ENCODE measurements at places on chromosomes 7 and 10.

DNA sequence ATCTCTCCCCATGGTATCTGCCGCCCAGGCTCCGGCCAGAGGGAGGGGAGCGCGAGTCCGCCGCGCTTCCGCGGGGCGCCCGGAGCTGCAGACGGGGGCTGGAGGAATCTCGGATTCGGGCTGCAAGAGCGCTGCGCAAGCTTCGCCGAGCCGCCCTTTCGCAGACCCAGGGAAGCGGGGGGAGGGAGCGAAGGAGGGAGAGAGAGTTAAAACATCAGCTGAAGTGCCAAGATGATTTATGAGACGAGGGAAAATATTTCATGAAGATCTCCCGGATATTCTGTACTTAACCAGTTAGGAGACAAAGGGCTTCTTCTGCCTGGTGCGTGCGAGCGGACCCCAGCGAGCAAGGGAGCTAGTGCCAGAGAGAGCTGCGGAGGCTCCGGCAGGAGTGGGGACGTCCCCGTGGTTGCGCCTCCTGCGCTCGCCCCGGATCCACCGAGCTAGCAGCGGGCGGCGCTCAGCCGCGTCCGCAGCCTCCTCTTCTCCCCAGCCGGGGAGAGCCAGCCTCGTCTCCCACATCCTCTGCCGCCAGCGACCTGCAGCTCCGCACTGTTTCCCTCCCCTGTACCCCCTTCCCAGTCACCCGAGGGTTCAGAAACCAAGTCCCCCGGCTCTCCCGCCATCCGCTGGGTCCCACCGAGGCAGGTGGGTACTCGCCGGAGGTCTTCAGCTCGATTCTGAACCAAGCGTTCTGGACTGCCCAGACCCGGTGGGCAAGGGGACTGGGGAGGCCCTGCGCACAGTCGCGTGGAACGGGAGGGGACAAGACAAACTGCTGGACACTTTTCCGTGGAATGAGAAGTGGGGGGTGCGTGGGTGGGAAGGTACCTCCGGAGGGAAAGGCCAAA lies 1.0 kb upstream of the PAX2 start:
- DNase-seq: peak; percentile 2

DNA sequence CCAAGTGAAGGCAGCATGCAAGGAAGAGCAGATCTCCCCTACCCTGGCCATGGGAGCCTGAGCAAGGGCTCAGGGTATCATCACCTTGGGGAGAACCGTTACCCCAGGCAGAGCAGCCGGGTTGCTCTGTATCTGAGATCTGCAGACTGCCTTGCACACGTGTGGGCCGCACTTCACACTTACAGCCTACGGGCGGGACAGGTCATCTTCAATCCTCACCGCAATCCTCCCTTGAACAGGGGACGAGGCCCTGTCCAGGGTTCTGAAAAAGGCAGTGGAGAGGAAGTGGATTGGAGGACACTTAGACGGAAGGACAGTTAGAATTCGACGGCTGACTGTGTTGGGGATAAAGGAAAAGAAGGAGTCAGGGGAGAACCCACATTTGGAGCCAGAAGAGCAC lies 51.4 kb downstream of the NPS start:
- DNase-seq: no peak

DNA sequence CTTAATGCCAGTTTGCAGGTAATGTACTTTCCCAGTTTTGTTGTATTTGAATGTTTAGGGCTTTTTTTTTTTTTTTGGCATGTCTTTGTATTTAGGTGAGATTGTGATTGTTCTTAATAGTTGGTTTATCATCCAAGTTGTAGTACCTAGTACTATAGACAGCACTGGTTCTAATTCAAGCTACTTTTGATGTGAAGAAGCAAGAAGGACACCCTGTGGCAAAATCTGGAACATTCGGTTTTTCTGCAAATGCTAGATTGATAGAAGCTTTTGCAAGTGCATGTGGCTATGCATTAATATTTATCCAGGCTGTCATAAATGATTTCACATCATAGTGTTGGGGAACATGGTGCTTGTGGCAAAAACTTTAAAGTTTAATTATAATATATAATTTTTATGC lies 248.9 kb downstream of the FOXP2 start:
- peak; percentile 29 for DNase-seq

- DNase-seq: no peak
Measured at GRCh38 chr7:1558181-1558811, 2.3 kb upstream of the TMEM184A start.

DNA sequence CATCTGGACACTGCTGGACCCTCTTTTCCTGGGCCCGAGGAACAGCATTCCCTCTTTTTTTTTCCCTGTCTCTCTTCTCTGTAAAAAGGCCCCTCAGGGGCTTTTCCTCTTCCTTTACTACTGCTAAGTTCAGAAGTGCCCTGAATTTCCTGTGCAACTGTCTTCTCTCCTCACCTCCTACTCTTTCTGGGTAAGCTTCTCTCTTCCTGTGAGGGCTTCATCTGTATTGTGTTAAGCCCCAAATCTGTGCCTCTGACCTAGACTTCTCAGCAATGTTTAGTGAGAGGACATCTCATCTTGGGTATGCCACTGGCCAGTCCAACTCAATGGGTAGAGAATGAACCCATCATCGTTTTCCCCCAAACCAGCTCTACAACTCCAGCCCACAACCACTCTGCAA lies 174.2 kb downstream of the PTEN start:
- no peak for DNase-seq

GRCh38 chr10:94412449-94412848 lies 10.1 kb downstream of the TBC1D12 start:
- DNase-seq: no peak

GRCh38 chr7:26213807-26214515 lies 12.4 kb downstream of the CBX3 start:
- no peak for DNase-seq

- peak; percentile 40 for DNase-seq
Measured at GRCh38 chr10:58372607-58373441, 12.4 kb upstream of the TFAM start.

DNA sequence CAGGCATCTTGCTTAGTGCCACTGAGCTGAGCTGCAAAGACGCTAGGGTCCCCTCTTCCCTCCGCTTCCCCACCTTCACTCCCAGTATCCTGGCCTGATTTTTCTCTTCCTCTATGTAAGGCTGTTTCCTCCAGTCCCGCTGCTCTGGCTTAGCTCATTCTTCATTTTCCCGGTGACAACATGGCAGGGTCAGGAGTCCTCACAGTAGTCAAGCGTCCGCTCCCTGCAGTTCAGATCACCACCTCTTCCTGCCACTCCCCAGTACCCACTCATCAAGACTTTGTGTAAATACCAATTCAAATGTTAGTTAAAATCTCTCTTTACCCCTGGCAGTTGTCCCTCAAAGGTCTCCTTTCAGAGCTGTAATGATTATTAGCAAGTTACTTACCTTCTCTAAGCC lies 650.4 kb upstream of the CELF2 start:
- no peak for DNase-seq

GRCh38 chr10:119313024-119313423 lies 105.7 kb downstream of the GRK5 start:
- DNase-seq: no peak

DNA sequence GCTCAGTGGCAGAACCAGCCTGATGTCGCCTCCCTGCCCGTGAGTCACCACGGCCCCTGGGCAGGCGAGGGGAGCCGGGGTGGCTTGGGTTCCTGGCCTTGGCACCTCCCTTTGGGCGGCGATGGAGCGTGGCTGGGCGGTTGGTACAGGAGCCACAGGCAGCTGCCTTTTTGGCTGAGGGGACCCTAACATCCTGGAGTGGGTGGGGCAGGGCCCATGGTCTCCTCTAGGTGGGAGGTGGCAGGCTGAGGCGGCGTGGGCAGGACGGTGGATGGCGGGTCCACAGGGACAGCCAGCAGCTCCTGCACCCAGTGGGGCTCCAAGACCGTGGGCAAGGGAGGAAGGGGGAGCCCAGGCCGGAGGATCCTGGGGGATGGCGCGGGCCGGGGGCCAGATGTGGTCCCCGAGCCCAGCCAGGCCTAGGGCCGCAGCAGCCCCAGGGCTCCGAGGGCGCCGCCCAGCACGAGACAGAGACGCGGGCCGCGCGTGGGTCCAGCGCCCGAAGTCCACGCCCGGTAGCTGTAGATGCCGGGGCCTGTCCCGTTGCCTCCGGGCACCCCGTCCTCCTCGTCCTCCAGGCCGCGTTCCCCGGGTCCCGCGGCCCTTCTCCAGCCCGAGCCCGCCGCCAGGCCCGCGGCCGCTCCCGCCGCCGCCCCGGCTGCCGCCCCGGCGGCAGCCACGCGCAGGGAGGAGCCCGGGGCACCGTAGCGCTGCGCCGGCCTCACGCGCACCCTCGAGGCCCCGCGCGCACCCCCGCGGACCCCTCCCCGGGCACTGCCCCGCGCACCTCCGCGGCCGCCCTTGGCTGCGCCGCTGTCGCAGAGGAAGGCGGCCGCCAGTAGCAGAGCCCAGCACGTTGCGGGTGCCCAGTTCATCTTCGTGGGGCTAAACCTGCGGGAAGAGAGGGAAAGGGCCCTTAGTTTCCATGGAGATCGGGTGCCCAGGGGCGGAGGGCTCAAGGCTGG lies 1.3 kb downstream of the SPRN start:
- no peak for DNase-seq

DNA sequence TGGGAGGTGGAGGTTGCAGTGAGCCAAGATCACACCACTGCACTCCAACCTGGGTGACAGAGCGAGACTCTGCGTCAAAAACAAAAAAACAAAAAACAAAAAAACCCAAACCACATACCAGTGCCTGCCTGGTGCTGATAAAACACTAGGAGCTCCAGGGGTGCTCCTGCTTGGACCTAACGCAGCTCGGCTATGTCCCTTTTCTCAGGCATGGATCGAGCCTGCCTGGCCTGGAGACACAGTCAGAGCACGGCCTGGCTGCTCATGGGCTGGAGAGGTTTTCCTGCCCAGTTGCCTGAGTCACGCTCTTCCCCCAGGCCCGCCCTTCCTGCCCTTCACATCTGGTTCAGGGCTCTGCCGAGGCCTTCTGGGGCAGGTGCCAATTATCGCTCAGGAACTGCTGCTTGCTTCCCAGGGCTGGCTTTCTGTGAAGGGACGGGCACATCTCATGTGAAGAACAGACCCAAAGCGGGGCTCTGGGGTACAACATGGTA lies 12.6 kb upstream of the NPFFR1 start:
- DNase-seq: peak; percentile 86

DNA sequence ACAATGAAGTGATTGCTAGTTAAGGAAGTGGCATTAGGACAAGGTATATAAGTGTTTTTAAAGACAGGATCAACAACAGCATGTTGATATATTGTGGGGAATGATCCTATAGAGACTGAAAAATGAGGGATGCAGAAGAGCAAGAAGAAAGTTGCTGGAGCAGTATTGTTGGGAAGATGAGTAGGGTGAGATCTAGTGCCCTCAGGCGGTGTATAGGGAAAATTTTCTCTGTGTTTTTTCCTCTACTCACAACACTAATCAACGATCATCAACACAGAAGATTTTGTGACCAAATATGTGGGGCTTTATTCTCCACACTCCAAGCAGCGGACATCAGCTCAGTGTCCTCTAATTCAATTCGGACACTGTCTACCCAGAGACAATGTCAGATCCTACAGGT lies 9.6 kb upstream of the PTTG1IP2 start:
- peak; percentile 14 for DNase-seq

GRCh38 chr10:126683466-126683865 lies 13.0 kb upstream of the C10orf90 start:
- DNase-seq: no peak

DNA sequence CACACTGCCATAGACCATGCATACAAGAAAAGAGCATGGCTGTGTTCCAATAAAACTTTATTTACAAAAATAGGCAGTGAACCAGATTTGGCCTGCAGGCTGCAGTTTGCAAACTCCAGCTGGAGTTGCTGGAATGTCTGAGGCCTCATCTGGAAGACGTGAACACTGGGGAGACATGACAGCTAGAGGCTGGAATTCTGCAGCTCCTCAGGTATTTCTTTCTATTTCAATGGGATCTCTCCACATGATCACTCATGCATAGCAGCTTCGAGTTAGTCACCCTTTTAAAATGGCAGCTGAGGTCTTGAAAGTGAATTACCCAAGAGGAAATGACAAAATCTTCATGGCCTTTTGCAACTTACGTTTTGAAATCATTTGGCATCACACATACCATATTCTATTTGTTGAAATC lies 52.6 kb upstream of the BET1 start:
- DNase-seq: peak; percentile 98

GRCh38 chr7:81851413-81851812 lies 81.6 kb upstream of the HGF start:
- DNase-seq: no peak

DNA sequence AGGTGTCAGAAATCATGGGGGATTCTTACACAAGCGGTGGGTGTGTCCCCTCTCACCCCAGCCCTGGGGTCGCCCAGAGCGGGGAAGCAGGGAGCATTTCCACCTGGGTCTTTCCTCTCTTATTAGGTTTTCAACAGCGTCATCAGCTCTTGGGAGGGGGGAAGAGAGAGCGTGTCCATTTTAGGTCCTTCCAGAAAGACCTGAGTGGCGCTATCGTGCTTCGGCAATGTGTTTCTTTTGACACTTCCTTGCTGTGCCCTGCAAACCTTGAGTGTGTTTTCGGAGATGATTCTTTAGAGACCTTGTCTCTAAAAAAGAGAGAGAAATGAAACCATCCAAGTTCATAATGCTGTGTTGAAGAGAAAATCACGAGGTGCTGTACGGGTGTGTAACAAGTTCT lies 86.9 kb upstream of the PITRM1 start:
- DNase-seq: no peak

DNA sequence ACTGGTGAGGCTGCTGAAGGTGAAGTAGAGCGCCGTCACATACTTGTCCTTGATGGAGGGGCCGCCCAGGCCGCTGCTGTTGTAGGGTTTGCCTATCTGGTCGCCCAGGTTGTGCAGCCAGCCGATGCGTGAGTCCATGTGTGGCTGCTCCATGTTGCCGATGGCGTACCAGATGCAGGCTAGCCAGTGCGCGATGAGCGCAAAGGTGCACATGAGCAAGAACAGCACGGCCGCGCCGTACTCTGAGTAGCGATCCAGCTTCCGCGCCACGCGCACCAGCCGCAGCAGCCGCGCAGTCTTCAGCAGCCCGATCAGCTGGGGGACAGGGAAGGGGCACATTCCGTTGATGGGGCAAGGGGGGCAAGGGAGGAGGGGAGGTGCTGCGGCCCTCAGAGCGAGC lies 26.6 kb downstream of the KCNH2 start:
- no peak for DNase-seq

GRCh38 chr7:115368998-115369397 lies 447.1 kb downstream of the MDFIC start:
- DNase-seq: no peak

DNA sequence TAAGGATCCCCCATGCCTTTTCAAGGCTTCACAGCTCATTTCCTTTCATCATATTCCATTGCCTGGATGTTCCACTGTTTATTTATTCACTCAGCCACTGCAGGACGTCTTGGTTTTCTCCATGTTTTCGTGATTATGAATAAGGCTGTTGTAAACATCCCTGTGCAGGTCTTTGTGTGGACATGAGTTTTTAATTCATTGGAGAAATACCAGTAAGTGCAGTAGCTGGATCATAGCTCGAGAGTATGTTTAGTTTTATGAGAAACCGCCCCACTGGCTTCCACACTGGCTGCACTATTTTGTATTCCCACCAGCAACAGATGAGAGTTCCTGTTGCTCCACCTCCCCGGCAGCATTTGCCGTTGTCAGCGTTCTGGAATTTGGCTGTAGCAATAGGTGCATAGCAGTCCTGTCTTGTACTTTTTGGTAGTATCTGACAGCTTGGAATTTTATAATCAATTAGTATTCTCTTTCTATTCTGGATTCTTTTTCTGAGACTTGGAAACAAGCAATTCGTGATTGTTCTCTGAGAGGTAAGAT lies 269.9 kb upstream of the PITRM1 start:
- DNase-seq: no peak

All from amniotic epithelial cell (primary cell).